ENCODE measurements at places on chromosomes 7 and 10.

GRCh38 chr7:37430640-37431039 is 18.0 kb downstream of the ELMO1 start:
- no peak for DNase-seq

- no peak for DNase-seq
Measured at GRCh38 chr7:41134300-41135255, 568.3 kb downstream of the INHBA start.

DNA sequence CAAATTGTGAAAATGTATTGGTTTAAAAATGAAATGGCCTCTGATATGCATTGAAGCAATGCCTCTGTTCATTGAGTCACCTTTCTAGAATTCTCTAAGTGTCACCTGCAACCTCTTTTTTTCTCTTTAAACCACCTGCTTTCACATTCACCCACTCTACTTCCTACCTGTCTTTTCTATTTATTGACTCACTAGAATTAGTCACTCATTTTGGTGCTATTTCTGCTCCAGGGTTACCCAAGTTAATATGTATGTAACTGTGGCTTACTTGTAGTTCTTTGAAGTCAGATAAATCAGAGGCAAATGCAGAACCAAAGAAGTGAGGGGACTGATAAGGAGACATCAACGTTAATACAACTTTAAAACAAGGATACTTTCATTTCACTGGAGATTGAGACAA is 674.7 kb downstream of the CCSER2 start:
- no peak for DNase-seq

DNA sequence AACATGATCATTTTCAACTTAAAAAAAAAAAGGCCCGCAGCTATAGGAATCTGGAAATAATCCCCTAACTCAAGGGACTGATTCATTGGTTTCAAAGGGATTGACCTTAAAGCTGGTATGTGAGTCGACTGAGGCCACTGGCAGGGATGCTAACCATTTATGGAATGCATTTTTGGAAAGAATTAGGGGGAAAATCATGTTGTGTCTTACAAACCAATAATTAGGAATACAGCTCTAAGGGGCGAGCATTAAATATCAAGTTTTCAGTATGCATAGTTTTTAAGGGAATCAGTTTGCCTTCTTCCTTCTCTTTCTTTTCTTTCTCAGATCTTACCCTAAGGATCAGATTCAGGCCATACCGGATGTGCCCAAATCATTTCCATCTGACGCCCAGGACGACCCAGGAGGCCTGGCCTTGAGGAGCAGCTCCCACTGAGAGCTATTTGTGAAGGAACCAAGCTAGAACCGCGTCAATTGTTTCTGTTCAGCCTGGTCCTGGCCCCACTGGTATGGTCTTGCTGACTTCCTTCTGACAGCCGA is 48.7 kb downstream of the BPGM start:
- DNase-seq, result no peak

- DNase-seq, result no peak
Measured at GRCh38 chr10:74949034-74949832, 122.8 kb downstream of the KAT6B start.

DNA sequence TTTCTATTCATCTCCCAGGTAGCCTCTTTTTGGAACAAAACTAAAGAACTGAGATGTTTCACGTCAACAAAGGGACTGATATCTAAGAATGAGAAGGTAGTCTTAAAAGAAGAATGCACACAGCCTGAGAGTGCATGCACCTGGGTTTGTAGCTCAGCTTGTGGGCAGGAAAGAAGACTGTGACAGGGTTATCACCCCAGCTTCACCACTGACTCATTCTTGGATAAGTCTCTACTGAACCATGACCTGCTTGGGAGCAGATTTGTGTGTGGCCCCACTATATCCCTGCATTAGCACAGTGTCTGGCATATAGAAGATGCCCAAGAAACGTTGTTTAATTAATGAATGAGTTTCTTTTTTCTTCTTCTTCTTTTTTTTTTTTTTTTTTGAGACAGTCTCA is 187.5 kb downstream of the GPAM start:
- DNase-seq, result no peak

- DNase-seq, result no peak
Measured at GRCh38 chr10:15112657-15113056, 15.5 kb downstream of the RPP38 start.

GRCh38 chr7:12028508-12028907 is 182.6 kb upstream of the TMEM106B start:
- no peak for DNase-seq

All from stimulated activated naive CD4-positive, alpha-beta T cell (primary cell).